ENCODE measurements at places on chromosomes 4 and X. TPM values are rescaled to one million over a fixed set of nuclear protein-coding genes. Genes with fewer than 3 reads are reported as not detected.

Gene TRMT44
- 6.8 TPM for total RNA-seq

Gene JCHAIN
- total RNA-seq, result not detected

Gene NAP1L3
- 3.1 TPM for total RNA-seq

Gene ETDA
- not detected for total RNA-seq

- DNase-seq, result no peak
These were observed 275.4 kb downstream of the HS3ST1 start for GRCh38 chr4:11153171-11153750.

- no peak for DNase-seq
These were observed 29.0 kb upstream of the GPM6B start for GRCh38 chrX:13845721-13846378.

DNA sequence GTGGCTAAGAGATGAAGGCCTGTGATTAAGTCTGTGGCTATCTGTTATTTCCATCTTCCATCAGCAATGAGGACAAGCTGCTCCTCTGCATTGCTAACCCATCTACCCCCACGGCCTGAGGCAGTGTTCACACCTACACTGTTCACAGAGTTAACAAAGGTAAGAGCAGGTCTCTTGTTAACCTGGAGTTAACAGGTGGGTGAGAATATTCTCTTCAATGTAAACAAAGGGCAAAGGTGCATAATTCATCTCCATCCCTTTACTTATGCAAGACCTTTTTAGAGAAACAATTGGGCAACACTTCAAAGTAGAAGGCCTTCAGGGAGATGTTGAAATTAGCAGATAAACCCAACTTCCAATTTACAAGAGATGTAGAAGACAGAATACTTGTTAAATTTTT lies 2.8 kb downstream of the SLC35A2 start:
- DNase-seq, result no peak

- no peak for DNase-seq
These were observed 6.9 kb downstream of the SLC10A7 start for GRCh38 chr4:146514651-146515357.

Gene NUDT10
- total RNA-seq, result 6.6 TPM

DNA sequence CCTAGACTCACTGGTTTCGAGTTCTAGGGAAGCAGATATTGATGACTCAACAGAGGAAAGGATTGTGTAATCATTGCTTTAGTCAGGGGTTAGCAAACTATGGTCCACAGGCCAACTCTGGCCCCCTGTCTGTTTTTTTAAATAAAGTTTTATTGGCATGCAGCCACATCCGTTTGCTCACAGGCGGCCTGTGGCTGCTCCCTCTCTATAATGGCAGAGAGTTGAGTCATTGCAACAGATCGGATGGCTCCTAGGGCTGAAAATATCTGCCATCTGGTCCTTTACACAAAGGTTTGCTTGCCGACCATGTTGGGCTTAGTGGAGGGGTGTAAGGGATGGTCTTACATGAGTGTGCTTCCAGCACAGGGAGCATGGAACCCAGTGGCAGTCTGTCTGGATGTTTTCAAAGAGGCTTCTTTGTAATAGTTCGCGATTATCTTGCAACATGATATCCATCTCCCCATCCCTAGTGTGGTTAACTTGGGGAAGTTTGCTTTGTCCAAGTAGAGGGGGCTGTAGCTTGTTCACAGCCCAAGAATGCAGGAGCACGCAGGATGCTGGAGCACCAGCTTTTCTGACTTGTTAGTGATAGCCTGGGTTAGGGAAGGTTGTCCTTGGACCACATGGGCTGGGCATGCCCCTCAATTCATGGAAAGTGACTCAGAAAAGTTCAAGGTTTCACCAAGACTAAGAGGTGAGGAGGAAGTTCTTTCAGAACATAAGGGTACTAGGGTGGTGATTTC lies 59.3 kb upstream of the CLDN34 start:
- DNase-seq, result no peak

Gene TDO2
- 2.0 TPM for total RNA-seq

GRCh38 chr4:1753697-1754311 lies 32.5 kb downstream of the TACC3 start:
- no peak for DNase-seq

DNA sequence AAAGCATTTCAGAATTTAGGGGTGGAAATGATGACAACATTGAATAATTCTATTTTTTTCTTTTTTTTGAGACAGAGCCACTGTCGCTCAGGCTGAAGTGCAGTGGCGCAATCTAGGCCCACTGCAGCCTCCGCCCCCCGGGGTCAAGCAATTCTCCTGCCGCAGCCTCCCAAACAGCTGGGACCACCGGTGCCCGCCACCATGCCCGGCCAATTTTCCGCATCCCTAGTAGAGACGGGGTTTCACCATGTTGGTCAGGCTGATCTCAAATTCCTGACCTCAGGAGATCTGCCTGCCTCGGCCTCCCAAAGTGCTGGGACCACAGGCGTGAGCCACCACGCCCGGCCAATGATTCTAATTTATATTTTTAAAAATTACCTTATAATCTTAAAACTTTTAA lies 7.2 kb downstream of the NBDY start:
- no peak for DNase-seq

Gene PCDH18
- total RNA-seq, result not detected

Data from Caki2 (cell line).